Dermis lymphatic vessel endothelial cell (primary cell): ENCODE measurements at places on chromosomes 3 and 15. TPM values are rescaled to one million over a fixed set of nuclear protein-coding genes. Genes with fewer than 3 reads are reported as not detected.

The WWTR1 gene
- 198 and 225 TPM in 2 replicates for total RNA-seq

The HYAL1 gene
- total RNA-seq = 6.4 and 7.6 TPM in 2 replicates

The SERPINI1 gene
- 1.1 and 1.4 TPM in 2 replicates for total RNA-seq

The TMCO5A gene
- total RNA-seq = not detected in 2 replicates

The PPP1R14D gene
- total RNA-seq = not detected in 2 replicates

The PIF1 gene
- 4.8 and 5.2 TPM in 2 replicates for total RNA-seq

The RARRES1 gene
- total RNA-seq = 0.98 and 2.3 TPM in 2 replicates

The SKOR1 gene
- total RNA-seq = 0.09 and 0.11 TPM in 2 replicates

The XCR1 gene
- not detected in 2 replicates for total RNA-seq

The A4GNT gene
- not detected in 2 replicates for total RNA-seq

The PGBD4 gene
- total RNA-seq = 1.1 and 1.2 TPM in 2 replicates

The GPR176 gene
- 7.4 and 8.0 TPM in 2 replicates for total RNA-seq

The ZNF619 gene
- total RNA-seq = 6.5 and 7.4 TPM in 2 replicates
